Stimulated activated CD8-positive, alpha-beta memory T cell treated with anti-CD3 and anti-CD28 coated beads, Interleukin-4, amount 100 ng/mL, for 1 hour (primary cell): ENCODE measurements at places on chromosomes 7 and 10.

DNA sequence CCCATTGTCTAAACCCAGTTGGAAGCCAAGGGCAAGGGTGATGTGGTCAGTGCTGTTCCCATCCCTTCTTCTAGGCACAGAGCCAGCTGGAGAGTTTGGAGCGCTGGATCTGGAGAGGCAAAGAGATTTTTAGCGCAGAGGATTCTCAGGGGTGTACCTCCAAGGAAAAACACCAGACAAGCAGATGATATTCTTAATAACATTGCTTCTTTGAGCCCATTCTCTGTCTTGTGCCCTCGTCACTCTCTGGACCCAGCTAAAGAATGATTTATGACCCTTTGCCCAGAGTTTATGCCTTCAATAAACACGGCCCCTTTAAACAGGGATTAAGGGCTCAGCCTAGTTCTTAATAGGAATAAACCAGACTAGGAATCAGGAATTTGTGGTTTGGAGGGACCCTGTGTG lies 4.7 kb upstream of the HIP1 start:
- no peak for DNase-seq

GRCh38 chr10:62769574-62770242 lies 34.8 kb upstream of the ADO start:
- DNase-seq = no peak

- no peak for DNase-seq
These were observed 47.7 kb downstream of the SHOC2 start for GRCh38 chr10:110967009-110967630.

GRCh38 chr10:132528064-132528691 lies 9.4 kb upstream of the INPP5A start:
- no peak for DNase-seq

- no peak for DNase-seq
These were observed 699.4 kb upstream of the GALNT17 start for GRCh38 chr7:70432567-70433001.
